ENCODE measurements at places on chromosomes 13 and 19. TPM values are rescaled to one million over a fixed set of nuclear protein-coding genes. Genes with fewer than 3 reads are reported as not detected.

SHISA7 gene
- not detected for total RNA-seq

GPR183 gene
- 15.3 TPM for total RNA-seq

THSD8 gene
- 29.8 TPM for total RNA-seq

ZNF548 gene
- total RNA-seq = 23.8 TPM

HCST gene
- total RNA-seq = 184 TPM

C2CD4C gene
- not detected for total RNA-seq

OR7A5 gene
- total RNA-seq = not detected

CARS2 gene
- total RNA-seq = 75.9 TPM

PSG6 gene
- not detected for total RNA-seq

TINCR gene
- 0.79 TPM for total RNA-seq

DPF1 gene
- total RNA-seq = 0.47 TPM

SWSAP1 gene
- total RNA-seq = 2.6 TPM

LIN37 gene
- total RNA-seq = 9.2 TPM

NTF4 gene
- not detected for total RNA-seq

CYP2F1 gene
- not detected for total RNA-seq

ZNF154 gene
- total RNA-seq = 5.6 TPM

CEACAM21 gene
- 54.6 TPM for total RNA-seq

TRPM4 gene
- total RNA-seq = not detected

TGFBR3L gene
- total RNA-seq = 9.1 TPM

CGB3 gene
- not detected for total RNA-seq

OLFM4 gene
- not detected for total RNA-seq

ZIM2 gene
- total RNA-seq = not detected

DCAF15 gene
- 82.5 TPM for total RNA-seq

CBARP gene
- total RNA-seq = 0.29 TPM

ZNF382 gene
- total RNA-seq = 12.4 TPM

ENOX1 gene
- total RNA-seq = 2.4 TPM

LILRB2 gene
- total RNA-seq = not detected

HNRNPUL1 gene
- 348 TPM for total RNA-seq

CRLF1 gene
- not detected for total RNA-seq

SHD gene
- not detected for total RNA-seq

RNF17 gene
- not detected for total RNA-seq

PSPC1 gene
- 81.6 TPM for total RNA-seq

DMWD gene
- total RNA-seq = 47.9 TPM

REEP6 gene
- 1.0 TPM for total RNA-seq

VWA8 gene
- 14.9 TPM for total RNA-seq

FRY gene
- 1.5 TPM for total RNA-seq

KCNC3 gene
- 2.3 TPM for total RNA-seq

TMEM272 gene
- 0.09 TPM for total RNA-seq

TEX29 gene
- 0.96 TPM for total RNA-seq

All from activated CD8-positive, alpha-beta memory T cell treated with anti-CD3 and anti-CD28 coated beads, Interleukin-2, amount 10 ng/mL, durations not matched to agents 7 days and 5 days (primary cell).